ENCODE measurements at places on chromosomes 3 and 15.
A peak's percentile ranks its signal among the peaks of the same experiment; 100 is the strongest.

DNA sequence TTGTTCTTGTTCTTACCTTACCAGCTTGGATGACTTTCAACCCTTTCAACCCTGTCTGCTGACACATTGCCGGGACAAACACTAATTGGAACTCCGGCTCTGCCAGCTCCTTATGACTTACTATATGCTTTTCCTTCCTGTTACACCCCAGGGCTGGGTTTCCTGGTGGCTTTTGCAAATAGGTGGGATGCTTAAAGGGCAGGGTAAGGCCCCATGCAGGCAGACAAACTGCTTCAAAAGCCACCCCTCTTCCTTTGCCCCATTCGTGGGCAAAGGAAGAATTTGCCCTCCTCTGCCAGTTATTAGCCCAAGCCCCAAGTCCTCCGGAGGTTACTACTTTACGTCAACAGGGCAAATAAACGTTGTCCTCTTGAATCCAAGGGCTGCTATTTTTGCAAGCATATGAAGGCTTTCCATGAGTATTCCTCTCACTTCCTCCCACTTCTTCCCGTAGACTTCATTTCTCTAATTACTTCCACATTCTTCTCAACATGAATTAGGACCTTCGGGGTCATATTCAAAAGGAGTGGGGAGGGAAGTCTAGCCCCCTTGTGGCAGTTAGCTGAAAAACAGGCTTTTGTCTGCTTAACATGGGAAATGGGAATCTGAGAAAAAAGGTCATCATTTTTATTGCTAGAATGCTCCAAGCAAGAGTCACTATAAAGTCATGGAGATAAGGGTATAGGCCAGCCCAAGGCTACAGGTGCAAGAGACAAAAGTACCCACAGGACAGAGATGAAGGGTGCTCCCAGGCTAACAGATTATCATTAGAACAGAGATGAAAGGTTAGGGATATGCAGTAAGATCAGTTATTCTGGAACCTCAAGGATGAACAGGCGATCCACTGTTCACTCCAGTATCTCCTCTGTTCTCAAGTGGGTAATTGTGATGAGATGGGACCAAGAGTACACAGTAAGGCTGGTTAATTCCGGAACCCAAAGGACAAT is 56.3 kb upstream of the FSTL1 start:
- no peak for DNase-seq

DNA sequence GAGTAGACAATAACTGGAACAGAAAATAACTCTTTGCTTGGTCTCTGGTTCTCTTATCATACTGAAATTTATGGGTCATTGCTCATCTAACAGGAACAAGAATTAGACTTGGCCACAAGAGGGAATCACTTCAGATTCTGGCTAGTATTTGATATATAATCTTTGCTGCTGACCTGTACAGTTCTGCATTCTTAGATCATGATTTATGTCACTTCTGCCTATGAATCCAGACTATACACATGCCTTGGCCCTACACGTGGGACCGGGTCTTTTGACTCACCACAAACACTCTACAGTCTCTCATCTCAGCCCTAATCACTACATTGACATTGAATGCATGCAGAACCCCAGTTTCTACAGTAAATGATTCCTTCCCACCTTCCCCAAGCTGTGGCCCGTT is 162.5 kb upstream of the SOX2 start:
- no peak for DNase-seq

DNA sequence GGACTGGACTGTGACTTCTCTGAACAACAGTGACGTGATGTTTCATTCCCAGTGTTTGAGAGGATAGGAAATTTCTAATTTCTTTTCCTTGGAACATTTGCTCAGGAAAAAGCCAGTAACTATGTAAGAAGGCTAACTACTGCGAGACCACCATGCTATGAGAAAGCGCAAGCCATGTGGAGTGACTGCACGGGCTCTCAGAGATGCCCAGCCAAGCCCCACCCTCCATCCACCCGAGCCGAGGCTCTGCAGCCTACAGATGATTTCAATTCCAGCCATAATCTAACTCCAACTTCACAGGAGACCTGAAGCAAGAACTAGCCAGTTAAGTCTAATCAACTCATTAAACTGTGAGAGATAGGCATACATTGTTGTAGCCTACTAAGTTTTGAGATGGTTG is 124.3 kb downstream of the GREM1 start:
- DNase-seq: no peak

DNA sequence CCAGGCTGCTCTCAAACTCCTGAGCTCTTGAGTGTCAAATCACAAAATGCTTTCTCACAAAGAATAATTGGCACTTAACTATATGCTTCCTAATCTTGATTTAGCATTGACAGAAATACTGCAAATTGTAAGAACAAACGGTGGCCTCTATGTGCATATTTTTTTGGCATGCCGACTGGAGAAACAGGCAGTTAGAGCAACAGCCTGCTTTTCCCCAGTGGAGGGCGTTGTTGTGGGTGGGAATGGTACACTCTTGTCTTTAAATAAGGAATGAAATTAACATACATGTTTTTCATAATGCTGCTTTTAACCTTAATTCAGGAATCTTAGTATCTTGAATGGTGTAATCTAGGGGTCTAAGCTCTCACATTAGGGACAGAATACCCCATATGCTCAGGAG is 31.1 kb upstream of the SV2B start:
- no peak for DNase-seq

DNA sequence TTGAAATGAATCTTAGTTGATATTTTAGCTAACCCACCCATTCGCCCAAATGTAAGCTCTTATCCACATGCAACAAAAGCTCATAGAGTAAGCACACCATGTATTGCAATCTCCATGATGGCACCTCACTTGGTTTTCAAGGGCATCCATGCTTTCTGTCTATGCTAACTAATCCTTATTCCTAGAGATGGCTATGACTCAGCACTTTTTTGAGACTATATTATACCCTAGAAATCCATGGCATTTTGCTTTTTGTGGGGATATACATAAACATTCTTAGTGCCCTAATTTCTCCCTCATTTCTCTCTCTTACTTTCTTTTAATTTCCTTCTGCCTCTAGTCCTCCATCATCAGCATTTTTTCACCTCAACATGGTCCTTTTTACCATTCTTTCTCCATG is 168.5 kb upstream of the STT3B start:
- no peak for DNase-seq

GRCh38 chr3:120652281-120652680 is 29.8 kb downstream of the HGD start:
- DNase-seq: no peak

DNA sequence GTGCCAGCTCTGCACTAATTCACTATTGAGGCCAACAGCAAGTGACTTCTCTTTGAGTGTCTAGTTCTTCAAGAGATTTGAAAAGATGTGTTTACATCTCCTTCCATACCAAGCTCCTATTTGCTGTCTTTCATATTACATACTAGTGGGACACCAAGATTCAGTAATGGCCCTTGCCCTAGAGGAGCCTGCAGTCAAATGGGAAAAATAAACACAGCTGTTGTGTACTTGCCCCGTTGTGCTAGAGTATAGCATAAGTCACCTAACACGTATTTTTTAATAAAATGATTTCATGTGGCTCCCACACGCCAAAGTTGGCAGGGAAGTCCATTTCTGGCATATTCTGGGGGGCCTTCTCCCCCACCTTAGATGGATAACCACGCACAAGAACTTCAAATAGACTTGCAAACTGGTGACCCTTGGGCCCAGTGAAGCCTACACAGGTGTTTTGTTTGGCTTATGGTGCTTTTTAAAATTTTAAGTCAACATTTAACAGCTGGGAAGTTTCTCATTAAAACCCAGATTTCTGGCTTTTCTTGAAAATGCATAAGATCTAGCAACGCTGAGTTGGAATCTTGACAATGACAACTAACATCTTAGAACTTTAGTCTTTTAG is 95.3 kb upstream of the LPP start:
- DNase-seq: no peak

DNA sequence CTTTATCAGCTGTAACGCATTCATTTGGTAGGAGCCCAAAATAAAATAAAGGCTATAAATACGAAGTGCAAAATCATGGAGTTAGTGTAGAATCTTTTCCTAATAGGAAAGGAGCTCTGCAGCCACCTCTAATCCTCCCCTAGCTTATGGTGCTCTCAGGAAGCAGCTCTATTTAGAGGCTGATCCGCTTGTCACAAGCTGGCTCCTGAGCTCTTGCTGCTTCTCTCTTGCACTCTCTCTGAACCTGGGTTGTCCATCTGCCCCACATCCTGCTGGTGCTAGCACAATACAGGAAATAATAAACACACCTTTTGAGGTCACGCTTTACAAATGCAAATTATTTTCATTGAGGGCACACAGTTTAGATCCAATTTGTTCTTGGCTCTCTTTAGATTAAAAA is 37.3 kb upstream of the BFSP2 start:
- no peak for DNase-seq

DNA sequence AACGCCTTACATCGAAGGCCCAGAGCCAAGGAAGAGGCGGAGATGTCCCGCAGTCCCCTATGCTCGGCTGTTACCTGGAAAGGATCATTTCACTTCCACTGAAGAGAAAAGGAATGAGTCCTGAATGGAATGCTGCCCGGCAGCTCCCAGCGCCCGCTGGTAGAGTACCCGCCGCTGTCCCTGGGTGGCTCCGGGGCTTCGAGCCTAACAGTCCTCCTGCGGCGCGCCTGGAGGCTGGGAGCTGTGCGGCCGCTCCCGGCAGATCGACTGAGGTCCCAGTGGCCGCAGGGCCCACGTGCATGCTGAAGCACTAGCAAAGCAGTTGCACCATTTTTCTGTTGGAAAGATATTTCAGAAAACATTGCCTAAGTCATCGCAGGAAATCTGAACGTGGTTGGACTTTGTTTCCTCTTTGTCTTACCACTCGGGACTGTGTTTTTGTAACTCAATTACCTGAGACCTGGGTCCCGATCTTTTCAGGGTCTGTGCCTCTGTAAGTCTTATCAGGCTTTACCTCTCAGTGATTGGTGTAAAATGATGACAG is 984 bp downstream of the RNU6-1 start:
- DNase-seq: peak; percentile 41
